ENCODE measurements at places on chromosomes 7 and 10.

DNA sequence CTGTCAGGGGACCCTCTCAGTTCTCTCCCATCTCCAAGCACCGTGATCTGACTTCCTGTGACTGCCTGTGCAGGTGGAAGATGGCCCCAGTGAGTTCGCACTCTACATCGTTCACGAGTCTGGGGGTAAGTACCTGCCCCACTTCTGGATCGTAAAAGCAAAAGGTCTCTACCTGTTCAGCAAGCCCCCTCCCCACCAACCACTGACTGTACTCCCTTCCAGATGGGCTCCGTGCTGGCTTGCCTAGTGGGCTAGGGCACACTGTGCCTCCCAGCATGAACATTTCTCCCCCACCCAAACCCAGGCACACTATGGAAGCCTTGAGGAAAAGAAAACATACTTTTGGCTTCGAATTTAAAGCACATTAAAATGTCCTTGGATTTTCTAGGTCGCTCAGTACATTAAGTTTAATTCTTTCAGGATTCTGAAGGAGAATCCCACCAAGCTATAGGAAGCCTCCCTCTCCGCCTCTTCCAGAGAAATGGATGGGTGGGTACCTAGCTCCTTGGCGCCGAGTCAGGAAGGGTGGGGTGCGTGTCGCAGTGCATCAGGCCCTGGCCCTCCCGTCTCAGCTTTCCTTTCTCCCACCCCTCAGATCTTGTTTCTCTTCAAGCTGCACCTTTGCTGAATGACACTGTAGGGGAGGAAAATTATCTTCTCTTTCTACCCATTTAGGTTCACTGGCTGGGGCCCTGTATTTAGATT is 11.0 kb upstream of the ZNF22 start:
- no peak for DNase-seq

DNA sequence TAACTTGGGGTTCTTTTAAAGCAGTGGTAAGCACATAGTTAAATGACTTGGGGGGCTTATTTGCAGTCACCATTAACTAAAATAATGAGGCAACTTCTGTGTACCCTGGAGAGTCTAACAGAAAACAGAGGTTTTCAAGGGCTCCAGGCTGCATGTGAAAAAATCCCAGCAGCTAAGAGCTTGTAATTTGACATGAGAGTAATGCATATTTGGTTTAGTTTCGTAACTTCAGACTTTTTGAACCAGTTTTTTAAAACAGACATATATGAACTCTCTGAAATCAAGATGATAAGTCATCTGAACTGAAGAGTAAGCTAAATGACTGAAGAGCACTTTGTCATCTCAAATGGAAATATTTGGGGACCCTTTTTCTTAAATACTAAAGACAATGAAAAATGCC is 40.2 kb upstream of the IFRD1 start:
- DNase-seq, result no peak

- DNase-seq, result no peak
These were observed 16.0 kb downstream of the DENND2A start for GRCh38 chr7:140624392-140625191.

DNA sequence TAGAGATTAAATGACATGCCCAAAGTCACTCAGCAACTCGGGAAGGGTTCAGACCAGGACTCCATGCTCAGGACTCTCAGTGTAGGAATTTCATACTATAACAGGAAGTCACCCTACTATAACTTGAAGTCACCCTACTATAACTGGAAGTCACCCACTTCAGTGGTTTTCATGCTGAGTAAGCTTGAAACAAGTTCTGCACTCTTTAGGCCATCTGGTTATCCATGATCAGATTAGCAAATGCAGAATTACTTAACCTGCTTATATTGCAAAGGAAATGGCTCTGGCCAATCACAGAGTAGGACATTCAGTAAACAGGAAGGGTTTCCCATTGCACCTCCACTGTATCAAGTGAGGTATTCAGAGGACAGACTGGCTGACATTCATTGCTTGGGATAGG is 1240.4 kb downstream of the GATA3 start:
- DNase-seq, result no peak

DNA sequence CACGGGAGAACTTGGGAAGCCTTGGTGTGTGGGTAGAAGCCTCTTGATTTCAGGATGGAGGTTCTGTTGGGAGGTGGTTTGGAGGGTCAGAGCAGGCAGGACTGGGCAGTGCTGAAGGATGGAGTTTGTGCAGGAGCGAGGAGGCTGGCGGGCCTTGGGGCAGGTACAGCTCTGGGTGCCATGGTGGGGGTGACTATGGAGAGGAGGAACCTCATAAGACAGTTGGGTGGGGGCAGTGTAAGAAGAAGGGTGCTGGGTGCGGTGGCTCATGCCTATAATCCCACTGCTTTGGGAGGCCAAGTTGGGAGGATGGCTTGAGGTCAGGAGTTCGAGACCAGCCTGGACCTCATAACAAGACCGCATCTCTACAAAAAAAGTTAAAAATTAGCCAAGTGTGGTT is 54.7 kb upstream of the GTF2IRD1 start:
- DNase-seq, result no peak

- DNase-seq, result no peak
These were observed 101.0 kb upstream of the STEAP1B start for GRCh38 chr7:22601003-22601402.

DNA sequence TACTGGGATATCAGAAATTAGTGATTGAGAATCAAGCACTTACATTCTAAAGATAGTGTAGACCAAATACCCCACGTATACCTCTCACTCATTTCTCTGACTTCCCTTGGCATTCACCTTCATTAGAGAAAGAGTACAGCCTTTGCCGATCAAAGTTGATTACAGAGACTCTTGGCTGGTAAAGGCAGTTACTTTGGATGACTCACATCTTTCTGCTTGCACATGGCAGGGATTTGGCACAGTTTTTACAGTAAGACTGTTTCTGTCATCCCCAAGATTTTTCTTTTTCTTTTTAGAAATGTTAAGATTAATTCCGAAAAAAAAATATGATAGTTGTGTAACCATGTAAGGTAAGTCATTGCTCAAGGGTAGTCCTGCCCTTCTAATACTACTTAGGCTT is 143.0 kb downstream of the TSPAN12 start:
- DNase-seq, result peak; percentile 51

DNA sequence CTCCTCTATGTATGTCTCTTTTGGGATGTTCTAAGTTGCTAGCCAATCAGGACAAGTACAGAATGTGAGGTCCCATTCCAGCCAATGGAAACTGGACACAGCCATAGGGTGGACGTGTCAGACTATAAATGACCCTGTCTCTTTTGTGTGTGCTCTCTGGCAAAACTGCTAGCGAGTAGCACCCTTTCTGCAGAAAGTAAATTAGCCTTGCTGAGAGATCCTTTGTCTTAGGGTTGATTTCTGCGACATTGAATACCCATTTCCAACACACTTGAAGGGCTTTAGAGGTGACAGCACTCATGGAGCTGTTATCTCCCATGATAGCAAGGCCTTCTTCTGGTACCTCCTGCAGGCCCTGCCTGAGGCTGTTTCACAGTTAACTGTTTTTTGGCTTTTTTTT is 107.5 kb downstream of the CCNY start:
- DNase-seq, result no peak

GRCh38 chr10:42697926-42698325 is 59.6 kb upstream of the ZNF33B start:
- DNase-seq, result no peak

DNA sequence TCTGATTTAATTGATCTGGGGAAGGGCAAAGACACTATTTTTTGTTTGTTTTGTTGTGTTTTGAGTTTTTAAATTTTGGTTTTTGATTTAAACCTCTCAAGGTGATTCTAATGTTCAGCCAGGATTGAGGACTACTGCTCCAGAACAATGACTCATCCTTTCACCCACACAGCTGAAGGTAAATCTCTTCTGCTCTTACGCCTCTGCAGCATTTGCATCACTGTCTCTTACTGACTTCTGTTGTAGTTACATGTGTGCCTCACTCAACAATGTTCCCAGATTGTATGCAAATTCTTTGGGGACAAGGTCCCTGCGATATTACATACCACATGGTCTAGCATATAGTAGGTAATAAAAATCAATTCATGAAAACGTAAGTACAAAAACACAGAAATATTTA is 467.5 kb upstream of the LRRN3 start:
- DNase-seq, result peak; percentile 69

DNA sequence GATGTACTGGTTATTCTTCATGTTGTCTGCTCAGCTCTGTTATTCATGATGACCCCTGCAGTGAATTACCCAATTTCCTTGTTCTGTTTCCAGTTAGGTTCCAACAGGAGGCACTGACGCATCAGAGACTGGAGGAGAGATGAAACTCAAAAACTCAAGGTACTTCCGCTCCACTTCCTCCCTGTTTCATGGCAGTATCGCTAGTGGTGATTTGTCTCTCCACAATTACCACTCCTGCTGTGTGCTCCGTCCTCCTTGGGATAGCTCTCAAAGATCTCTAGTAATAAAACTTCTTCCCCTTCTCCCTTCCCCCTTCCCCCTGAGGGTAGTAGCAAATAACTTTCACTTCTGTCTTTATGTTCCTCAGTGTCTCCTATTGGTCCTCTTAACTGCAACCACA is 107.4 kb upstream of the ABCB5 start:
- DNase-seq, result no peak

DNA sequence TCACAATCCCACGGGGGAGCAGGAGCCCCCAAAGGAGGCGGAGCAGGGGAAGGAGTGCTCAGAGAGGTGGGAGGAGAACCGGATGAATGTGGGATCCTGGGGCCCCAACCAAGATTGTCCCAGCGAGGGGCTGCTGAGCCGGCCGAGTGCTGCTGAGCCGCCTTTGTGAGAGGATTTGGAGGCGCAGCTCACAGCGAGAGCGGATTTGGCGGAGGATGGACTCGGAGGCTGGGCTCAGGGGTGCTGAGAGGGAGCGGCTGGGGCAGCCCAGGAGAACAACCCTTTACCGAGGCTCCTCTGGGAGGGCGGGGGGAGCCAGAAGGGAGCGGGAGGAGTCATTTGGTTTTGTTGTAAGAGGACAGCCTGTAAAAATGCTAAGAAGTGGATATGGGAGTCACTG is 23.0 kb downstream of the GHRHR start:
- no peak for DNase-seq

DNA sequence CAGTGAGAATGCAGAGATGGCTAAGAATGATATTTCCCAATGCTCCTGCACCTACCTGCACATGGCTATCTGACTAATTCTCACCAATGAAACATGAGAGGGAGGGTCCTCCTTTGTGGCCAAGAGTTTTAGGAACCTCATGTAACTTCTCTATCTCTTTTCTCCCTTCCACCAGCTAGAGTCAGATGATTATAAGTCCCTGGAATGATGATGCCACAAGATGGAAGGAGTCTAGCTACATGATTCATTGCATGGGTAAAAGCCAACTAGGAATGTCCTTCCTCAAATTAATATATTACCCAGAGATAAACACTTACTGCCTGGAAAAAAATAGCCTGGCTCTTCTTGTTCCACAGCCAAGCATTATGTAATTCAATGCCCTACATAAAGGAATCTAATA is 55.1 kb upstream of the AASS start:
- no peak for DNase-seq
